Cardiac fibroblast (primary cell): ENCODE measurements at places on chromosomes 2 and 18.

DNA sequence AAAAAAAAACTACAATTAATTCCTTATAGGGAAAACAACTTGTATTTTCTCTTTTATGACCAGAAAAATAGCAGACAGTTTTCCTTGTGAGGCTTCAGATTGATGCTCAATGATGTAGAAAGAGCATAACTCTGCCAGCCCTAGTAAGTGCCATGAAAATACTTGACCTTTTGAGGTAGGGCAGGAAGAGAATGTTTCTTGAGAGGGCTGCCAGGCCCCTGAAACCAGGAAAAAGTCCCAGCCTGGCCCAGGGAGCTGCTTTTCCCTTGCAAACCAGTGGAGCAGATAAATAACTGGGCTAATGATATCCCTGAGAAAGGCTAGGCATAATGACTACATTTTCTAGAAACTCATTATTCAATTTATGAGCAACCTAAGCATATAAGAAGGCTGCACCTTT lies 126.8 kb downstream of the SLC8A1 start:
- DNase-seq: no peak

- DNase-seq: no peak
These were observed 115.8 kb downstream of the POLE4 start for GRCh38 chr2:75074228-75074627.

DNA sequence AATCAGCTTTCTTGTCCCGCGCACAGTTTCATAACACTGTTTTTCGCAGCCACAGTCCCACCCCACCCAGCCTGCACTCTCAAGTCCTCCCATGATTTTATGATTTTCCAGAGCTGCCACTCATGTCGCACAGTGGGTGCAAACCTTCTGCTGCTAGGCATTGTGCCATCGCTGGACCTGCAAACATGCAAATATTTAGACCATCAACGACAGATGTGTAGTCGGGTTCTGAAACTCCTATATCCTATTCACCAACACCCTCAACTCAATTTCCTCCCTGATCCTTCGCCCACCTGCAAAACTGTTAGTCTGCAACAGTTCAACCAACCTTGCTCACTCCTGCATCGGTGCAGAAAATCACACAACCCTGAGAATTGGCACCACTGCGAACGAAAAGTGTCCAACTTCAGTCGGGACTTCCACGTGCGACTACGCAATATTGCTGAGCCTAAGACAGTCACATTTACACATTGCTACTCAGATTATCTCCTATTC lies 871 bp upstream of the ALS2 start:
- DNase-seq: peak; percentile 19

- no peak for DNase-seq
These were observed 51.9 kb downstream of the APLF start for GRCh38 chr2:68519236-68519635.

- no peak for DNase-seq
These were observed 18.2 kb downstream of the GNLY start for GRCh38 chr2:85712336-85712735.

DNA sequence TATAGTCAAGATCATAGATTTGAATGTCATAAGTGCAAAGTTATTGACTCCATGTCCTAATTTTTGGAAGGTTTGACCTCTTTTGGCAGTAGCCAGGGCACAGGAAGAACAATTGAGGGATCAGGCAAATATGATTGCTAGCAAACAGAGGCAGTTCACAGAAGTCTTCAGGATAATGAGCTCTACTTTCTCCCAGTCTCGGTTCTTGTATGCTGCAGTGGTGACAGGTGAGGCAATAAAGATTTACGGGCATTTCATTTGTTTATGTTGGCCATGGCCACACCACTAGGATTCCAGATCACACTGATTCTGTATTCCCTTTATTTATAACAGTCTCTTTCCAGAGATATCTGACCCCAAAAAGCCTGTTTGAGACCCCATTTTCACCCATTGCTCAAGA lies 137.5 kb downstream of the UBR3 start:
- DNase-seq: no peak

DNA sequence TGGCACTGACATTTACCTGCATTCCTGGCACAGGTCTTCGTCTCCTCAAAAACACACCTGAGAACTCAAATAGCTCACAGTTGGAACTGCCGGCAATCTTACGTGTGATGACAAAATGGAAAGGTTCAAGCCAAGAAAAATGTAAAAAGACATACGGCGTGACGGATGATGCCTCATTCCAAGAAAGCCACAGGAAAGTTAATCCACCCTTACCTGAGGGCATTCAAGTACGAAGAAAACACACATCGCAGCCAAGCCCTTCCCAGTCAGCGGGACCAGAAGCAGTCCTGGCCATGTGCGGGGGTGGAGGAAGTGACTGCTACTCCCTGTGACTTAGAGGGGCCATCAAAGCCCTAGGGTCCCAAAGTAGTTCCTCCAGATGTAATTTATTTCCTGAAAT lies 986.3 kb upstream of the CELF4 start:
- no peak for DNase-seq

GRCh38 chr18:1147730-1148129 lies 243.1 kb downstream of the ADCYAP1 start:
- DNase-seq: no peak

DNA sequence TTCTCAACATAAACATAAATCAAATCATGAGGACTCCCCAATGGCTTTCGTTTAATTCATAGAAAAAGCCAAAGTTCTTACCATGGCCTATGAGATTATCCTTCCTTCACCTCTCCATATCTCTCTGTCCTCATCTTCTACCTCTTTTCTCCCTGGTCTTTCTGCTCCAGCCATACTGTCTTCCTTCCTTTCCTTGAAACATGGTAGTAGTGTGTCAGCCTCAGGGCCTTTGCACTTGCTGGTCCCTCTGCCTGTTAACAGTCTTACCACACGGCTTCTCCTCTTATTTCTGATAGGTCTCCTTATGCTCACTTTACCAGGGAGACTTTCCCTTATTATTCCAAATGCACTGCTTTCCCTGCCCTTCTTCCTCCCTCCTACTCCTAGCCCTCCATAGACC lies 25.6 kb downstream of the APOB start:
- no peak for DNase-seq

- no peak for DNase-seq
These were observed 439.6 kb upstream of the MMADHC start for GRCh38 chr2:150027164-150027563.

- DNase-seq: no peak
These were observed 90.3 kb downstream of the DHRS9 start for GRCh38 chr2:169159686-169160085.

- no peak for DNase-seq
These were observed 160.1 kb upstream of the ZC3H15 start for GRCh38 chr2:186325827-186326535.

DNA sequence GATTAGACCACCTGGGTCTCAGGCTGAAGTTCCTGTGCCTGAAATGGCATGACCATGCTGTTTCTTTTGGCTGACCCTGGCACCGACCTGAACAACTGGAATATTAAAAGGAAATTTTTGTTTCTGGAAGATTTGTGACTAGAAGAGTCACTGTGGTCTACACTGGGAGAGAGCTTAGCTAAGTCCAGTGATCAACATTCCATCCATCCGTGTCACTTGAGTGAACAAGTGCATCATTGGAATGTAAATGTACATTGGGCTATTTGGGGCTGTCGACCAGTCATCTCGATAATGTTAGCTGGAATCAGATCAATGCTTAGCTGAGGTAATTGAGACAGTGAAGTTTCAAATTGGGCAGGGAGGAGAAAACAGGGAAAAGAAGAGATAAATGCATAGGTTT lies 95.4 kb upstream of the CCDC85A start:
- DNase-seq: peak; percentile 15

- DNase-seq: peak; percentile 74
These were observed 90.9 kb upstream of the SMAD7 start for GRCh38 chr18:49041435-49042245.
